ENCODE measurements at places on chromosomes 2 and 18.

DNA sequence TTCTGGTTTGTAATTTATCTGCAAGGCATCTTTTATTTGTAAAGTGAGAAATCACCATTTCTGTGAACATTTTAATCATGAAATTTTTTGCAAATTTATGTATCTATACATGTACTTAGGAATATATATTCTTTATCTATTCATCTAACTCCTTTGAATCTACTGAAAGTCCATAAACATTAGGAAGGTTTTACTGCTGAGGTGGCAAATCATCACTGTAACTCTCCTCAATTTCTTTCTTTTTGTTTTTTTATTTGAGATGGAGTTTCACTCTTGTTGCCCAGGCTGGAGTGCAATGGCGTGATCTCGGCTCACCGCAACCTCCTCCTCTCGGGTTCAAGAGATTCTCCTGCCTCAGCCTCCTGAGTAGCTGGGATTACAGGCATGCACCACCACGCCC is 296.3 kb downstream of the AGPS start:
- no peak for DNase-seq

DNA sequence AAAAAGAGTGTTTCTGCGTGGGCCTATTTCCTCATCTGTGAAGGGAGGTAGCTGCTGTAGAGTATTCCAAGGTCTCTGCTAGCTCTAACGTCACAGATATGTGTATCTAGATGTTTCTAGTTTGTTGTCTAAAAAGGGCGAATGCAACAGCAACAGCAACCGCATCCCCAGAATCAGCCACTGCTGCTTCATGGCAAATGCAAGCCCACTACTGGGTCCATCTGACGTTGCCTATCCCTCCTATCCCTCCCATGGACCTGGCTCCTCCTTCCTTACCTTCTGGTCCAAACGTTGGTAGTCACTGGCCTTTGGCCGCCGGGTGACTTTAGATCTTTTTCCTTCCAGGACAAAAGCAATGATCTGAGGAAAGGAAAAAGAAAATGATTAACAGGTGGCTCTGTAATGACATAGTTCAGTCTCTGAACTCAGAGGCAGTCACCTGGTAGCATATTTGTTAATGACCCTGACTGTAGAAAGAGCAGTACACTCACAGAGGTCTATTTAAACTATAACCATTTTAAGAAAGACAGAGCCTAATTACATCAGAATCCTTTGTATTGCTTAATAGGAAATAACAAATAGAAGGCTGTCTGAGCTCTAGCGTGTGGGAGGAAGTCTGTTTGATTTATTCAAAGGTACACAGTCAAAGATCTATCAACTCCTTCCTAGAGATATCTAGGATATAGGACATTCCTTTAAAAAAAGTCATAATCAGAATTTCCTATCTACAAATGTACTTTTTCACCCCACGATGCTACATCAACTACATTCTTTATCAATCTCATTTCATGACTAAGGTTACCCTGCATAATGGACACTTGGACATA is 2.9 kb downstream of the TGOLN2 start:
- DNase-seq = no peak

- no peak for DNase-seq
These were observed 99.4 kb downstream of the CRIM1 start for GRCh38 chr2:36455011-36455410.

- no peak for DNase-seq
These were observed 588.4 kb downstream of the SLC4A3 start for GRCh38 chr2:220215785-220216184.

- DNase-seq = no peak
These were observed 44.4 kb downstream of the TRIB2 start for GRCh38 chr2:12761104-12761503.

GRCh38 chr2:223223156-223223555 is 171.2 kb downstream of the KCNE4 start:
- no peak for DNase-seq

GRCh38 chr2:43117521-43118143 is 108.8 kb downstream of the ZFP36L2 start:
- no peak for DNase-seq

GRCh38 chr2:239327536-239328350 is 73.1 kb downstream of the HDAC4 start:
- DNase-seq = no peak

- no peak for DNase-seq
These were observed 126.9 kb downstream of the NFATC1 start for GRCh38 chr18:79522451-79523205.

DNA sequence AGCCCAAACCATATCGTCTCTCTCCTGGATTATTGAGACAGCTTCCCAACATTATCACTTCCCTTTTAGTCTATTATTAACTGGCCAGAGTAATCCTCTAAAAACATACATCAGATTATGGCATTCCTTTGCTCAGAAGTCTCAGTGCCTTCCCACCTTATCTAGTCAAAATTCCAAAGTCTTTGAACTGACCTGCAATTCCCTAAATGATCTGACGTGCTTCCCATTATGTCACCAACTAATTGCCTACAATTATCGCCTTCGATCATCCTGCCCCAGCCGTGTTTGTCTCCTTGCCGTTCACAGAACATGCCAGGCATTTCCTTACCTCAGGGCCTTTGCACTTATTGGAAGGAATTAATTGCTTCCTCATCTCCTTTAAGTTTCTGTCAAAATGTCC is 332.4 kb downstream of the IRS1 start:
- no peak for DNase-seq

- no peak for DNase-seq
These were observed 90.9 kb downstream of the ACVR1 start for GRCh38 chr2:157785200-157785599.

DNA sequence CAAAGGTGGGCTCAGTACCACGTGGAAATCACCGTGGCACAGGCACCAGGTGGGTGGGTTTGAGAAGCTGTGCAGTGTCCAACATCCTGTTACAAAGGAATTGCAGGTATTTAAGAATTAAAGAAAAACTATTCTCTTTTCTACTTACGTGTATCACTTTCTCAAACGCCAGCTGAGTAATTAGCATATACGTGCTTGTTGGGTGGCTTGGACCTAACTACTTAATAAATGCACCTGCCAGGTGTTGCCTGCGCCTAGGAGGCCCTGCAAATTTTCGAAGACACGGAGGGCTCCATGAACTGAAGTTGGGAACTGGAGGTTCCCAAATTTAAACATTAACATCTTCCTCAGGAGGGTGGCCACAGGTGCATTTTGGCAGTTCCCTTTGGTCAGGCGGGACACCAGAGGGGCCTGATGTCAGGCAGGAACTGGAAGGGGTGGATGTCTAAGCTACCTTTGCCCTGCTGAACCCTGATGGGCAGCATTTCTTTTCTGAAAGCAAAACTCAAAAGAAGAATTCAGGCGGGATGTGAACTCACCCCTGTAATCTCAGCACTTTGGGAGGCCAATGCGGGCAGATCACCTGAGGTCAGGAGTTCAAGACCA is 84.8 kb downstream of the HS6ST1 start:
- DNase-seq = no peak

DNA sequence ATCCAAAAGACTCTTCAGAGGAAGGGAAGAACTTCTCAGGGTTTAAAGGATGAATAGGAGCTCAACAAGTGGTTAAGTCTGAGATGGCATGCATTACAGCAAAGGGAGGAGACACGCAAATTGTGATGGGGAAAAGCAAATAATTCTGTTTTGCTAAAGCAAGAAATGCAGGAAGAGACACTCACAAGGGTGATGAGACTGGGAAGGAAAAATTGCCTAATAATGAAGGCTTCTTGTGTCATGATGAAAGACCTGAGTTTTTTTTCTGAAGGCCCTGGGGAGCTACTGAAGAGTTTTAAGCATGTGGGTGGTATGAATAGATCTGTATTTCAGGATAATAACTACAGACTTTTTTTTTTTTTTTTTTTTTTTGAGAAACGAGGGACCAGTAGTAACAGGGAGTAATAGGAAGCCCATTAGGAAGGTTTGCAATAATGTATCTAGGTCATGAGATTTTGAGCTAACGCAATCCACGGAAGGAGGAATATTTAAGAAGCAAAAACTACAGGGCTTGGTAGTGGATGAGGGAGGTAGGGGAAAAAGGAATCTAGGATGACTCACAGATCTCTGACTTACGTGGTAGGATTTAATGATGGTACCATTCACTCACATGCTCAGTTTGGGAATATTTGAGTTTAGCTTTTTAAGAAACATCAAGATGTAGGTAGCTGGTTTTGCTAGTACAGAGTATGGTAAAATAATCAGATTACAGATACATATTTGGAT is 16.0 kb upstream of the SERPINB3 start:
- no peak for DNase-seq

DNA sequence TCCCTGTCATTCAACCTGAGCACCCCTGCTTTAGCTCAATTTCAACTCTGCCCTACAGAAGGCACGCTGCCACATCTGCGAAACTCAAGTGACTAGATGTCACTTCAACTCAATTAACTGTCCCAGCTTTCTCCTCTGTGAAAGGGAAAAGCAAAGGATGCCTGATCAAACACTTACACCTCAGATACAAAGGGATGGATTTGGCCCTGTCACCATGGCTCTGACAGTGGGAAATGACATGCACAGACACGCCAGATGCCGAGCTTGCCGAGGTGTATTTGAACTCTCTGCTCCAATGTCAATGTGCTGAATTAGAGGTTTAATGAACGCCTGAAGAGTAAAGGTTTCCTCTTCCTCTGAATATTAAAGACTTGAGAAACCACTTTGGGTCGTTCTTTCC is 481.1 kb downstream of the CBLN2 start:
- DNase-seq = no peak

GRCh38 chr2:199100326-199101110 is 357.2 kb downstream of the SATB2 start:
- DNase-seq = no peak

GRCh38 chr18:79402977-79403722 is 7.4 kb downstream of the NFATC1 start:
- no peak for DNase-seq

GRCh38 chr2:40450796-40451430 is 977 bp downstream of the SLC8A1 start:
- DNase-seq = no peak

- no peak for DNase-seq
These were observed 388.9 kb downstream of the ALK start for GRCh38 chr2:29532436-29532835.

DNA sequence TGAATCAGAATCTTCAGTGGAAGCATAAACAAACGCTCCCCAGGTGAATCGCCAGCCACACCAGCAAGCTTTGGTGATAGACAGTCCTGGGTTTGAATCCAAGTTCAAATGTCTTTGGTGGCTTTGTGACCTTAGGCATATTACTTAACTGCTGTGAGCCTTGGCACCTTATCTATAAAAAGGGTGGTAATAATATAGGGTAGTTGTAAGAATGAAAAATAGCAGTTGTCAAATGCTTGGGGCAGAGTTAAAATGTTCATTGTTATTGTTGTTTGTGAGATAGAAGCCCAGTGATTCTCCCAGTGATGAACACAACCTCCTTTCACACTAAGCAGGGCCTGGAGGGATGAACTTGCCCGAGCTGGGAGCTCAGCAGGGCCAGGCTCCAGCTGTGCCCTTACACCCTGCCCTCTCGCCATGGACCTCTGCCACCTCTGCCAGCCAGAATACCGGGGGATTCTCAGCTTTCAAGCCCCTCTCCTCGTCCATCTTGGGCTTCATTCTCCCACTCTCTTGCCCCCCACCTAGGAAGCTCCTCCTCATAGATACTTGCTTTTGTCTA is 6.1 kb upstream of the TMBIM1 start:
- no peak for DNase-seq

- no peak for DNase-seq
These were observed 71.4 kb downstream of the BOD1L2 start for GRCh38 chr18:57218281-57218680.

DNA sequence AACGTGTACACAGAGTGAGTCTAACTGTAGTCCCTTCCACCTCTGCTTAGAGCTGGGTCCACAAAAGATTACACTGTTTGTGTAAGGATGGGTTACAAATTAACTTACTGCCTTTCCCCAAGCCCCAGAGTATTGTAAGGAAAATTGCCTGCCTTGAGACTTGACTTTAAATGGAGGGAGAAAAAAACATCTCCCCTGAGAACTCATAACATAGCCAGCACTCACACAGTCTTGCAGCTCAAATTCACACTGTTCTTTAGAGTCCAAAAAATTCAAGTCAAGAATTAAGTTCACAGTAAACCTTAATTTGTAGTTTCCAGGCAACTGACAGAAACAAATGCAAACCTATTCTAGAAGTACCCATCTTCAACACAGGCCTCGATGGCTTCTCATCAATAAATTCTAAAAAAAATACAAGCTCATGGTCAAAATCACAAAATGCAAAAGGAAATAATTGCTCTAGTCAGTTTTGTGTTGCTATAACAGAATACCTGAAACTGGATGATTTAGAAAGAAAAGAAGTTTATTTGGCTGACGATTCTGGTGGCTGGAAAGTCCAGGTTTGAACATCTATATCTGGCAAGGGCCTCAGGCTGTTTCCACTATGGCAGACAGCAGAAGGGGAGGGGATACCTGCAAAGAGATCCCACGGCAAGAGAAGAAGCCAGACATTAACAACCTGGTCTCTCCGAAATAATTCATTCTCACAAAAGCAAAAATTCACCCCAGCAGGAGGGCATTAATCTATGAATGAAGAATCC is 34.6 kb upstream of the TMEM17 start:
- DNase-seq = no peak

DNA sequence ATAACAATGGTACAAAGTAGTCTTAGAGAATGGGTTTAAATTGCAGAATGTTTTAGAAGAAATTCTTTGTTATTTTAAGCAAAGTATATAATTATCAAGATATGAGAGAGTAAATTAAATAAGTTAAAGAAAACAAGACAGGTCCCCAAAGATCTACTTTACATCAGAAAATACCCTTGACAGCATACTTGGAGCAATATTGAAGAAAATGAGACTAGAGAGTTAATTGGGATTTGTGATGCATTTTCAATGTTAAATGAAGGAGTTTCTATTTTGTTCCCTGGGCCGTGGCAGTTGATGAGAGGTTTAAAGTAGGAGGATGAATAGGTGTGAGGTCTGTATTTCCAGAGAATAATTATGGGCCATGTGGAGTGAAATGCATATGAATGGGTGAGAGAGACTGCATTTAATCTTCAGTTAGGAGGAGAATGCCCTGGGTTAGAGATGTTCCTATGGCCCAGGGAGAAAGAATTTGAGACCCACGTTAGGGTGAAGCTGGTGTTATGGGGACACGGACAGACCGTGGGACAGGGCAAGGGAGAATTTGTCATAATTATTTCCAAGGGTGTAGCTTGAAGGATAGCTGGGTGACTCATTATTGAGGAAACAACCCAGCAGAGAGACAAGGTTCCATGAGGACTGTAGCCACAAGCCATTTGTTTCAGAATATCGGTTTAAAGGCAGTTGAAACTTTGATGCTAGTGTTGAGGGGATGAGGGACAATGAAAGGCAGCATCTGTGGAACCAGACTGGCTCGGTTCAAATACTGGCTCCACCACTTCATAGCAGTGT is 22.7 kb downstream of the MGAT5 start:
- no peak for DNase-seq

DNA sequence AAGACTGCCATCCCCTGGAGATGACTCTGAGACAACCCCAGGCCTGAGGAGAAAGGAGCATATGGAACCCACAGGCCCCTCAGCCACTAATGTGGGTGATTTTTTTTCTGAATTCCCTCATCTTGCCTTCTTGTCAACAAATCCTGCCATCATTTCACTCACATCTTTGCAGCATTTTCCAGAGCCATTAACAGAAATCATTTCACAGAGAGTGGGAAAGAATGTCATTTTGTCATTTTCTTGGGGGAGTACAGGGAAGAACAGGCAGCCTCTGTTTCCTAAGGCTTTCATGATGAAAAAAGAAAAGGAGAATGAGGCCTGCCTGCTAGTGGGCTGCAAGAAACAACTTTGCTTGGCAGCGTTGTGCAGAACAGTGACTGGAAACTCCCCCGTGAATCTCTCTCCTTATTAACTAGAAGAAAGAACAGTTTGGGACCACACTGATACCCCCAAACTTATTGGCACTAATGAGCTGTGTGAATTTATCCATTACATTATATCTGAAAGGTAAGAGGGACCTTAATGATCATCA is 1464.6 kb upstream of the CELF4 start:
- DNase-seq = no peak

All from NK-92 treated with Interleukin-12 subunit alpha and Interleukin-12 subunit beta, amount 100 ng/mL, for 24 hours (cell line).